ENCODE measurements at places on chromosomes 5 and 9.

GRCh38 chr9:22037954-22038690, 29.0 kb upstream of the CDKN2B start:
- 0 out of 2 replicates have a peak overlapping the region, but pooled peaks have one; percentile 24 for H3K27ac ChIP-seq
- peaks cover 57% of the 10 kb centered on the region for H3K4me1 ChIP-seq
- no peaks in the 10 kb centered on the region for H3K36me3 ChIP-seq
- DNase-seq = no peak
- H3K4me3 ChIP-seq = no peak overlapping the region
- no peaks in the 10 kb centered on the region for H3K27me3 ChIP-seq

DNA sequence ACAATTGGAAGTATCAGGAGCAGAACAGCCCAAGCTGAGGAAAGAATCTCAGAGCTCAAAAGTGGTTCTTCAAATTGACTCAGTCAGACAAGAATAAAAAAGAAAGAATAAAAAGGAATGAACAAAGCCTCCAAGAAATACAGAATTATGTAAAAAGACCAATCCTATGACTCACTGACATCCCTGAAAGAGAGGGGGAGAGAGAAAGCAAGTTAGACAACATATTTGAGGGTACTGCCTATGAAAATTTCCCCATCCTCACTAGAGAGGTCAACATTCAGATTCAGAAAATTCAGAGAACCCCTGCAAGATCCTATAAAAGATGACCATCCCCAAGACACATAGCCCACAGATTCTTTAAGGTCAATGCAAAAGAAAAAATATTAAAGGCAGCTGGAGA, 173.2 kb downstream of the ALDH1A1 start:
- H3K27ac ChIP-seq = no peak overlapping the region
- peak; percentile 66 for DNase-seq
- no peak overlapping the region for H3K4me3 ChIP-seq
- H3K36me3 ChIP-seq = no peaks in the 10 kb centered on the region

DNA sequence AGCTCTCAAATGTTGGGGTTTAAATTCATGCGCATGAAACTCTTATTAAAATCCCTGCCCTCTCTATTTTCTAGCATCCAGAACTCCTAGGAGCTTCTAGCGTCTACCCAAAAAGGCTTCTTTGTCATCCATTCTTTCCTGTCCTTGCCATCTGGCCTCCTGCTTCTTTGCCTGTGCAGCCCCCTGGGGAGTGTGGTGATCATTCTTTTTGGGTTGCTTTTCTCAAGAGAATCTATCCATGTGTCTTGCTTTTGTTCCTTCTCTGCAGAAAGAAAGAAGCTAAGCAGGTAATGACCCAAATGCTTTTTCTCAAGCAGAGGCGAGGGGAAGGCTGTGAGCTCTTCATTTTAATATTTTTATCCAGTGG, 26.6 kb downstream of the SKP2 start:
- no peak overlapping the region for H3K27ac ChIP-seq
- no peaks in the 10 kb centered on the region for H3K27me3 ChIP-seq

- H3K4me3 ChIP-seq = no peak overlapping the region
- DNase-seq = no peak
- no peak overlapping the region for H3K27ac ChIP-seq
- H3K4me1 ChIP-seq = 0 out of 2 replicates have a peak, but pooled peaks cover 8% of the 10 kb centered on the region
- no peaks in the 10 kb centered on the region for H3K27me3 ChIP-seq
Measured at GRCh38 chr5:39520232-39520572, 95.4 kb upstream of the DAB2 start.

DNA sequence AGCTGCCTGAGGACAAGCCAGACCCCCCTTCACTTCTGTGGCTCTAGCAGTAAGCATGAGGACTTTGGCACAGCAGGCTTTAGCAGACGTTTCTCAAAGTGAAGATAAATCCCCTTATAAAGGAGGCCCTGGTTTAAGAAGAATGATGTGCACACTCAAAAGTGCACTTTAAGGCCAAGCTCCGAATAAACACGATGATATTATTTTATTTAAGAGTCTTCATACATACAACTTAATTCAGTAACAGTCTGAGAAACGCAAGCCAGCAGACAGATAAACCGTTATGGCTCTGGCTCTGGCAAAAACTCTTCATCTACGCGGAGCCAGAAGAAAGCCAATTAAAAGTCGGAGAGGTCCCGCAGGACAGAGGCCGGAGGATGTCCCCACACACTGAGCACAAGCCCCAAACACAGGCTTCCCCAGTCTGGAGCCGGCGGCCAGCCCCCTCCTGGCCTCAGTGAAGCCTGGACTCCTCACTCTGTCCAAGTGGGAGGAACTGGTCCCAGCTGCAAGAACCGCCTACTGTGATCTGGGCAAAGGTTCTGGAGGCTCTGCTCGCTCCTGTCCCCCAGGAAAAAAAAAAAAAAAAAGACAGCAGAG, 44.6 kb downstream of the ADAMTS2 start:
- H3K27me3 ChIP-seq = peaks cover 92% of the 10 kb centered on the region
- no peak overlapping the region for H3K4me3 ChIP-seq
- no peaks in the 10 kb centered on the region for H3K4me1 ChIP-seq

DNA sequence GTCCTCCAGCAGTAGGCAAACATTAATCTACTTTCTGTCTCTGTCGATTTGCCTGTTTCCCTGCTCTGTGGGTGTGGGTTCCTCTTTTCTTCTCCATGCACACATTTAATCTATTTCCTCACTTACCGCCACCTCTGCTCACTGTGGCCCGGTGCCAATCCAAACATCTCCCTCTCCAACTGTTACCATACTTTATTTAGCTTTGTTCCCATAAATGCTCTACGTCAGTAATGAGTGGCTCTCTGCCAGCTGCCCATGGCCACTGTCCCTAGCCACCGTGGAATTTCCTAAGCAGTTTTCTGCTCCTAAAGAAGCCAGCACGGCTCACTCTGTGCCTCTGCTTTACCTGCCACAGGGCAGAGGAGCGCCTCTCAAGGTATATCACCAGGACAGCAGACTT, 19.5 kb upstream of the GOLPH3 start:
- DNase-seq = peak; percentile 95
- no peaks in the 10 kb centered on the region for H3K36me3 ChIP-seq
- no peak overlapping the region for H3K27ac ChIP-seq

DNA sequence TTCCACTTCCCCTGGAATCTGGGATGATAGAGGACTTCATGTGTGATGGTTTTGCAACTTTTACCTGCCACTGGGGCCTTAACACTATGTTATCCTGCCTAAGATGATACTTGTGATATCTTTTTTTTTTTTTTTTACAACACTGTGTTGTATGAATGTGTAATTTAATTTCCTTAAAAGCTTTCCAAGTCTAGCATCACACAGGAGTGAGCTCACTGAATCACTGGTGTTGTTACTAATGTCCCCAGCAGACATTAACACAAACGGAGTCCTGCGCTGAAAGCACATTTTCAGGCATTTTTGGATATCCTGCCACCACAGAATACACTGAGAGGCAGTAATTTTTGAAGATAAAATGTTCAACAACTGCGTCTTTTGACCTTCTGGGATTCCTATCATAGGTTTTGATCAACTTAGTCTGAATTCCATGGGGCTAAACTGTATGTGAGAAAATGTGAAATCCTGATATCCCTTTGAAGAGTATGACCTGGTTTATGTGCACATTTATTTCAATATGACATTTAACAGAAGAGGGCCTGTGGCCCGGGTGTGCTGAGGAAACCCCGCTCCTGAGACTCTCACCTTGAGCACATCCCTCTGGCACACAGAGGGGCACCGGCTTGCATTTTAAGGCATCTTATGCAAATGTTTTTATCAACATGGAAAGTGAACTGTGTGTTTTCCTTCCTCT, 118.0 kb downstream of the FSTL4 start:
- H3K4me1 ChIP-seq = peaks cover 5% of the 10 kb centered on the region
- H3K27ac ChIP-seq = no peak overlapping the region
- H3K27me3 ChIP-seq = no peaks in the 10 kb centered on the region
- H3K36me3 ChIP-seq = no peaks in the 10 kb centered on the region
- H3K4me3 ChIP-seq = no peak overlapping the region
- DNase-seq = no peak

DNA sequence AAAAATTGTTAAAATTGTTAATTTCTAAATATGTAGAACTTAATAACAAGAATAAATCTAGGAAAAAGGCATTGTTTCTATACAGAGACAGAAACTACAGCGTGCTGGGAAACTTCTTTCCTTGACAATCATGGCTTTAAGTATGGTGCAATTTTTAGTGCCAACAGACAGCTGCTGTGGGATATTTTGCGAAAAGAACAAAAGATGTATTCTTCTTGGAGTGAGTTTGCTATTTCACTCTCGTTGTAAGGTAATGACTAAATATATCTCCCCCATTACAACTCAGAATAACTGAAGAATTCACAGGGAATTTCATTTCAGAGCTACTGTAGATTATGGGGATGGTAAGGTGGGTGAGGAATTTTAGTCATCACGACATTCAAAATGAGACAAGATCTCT, 2055.0 kb upstream of the ACO1 start:
- H3K4me3 ChIP-seq = no peak overlapping the region
- no peaks in the 10 kb centered on the region for H3K36me3 ChIP-seq
- H3K4me1 ChIP-seq = no peaks in the 10 kb centered on the region
- H3K27ac ChIP-seq = no peak overlapping the region
- no peaks in the 10 kb centered on the region for H3K27me3 ChIP-seq

DNA sequence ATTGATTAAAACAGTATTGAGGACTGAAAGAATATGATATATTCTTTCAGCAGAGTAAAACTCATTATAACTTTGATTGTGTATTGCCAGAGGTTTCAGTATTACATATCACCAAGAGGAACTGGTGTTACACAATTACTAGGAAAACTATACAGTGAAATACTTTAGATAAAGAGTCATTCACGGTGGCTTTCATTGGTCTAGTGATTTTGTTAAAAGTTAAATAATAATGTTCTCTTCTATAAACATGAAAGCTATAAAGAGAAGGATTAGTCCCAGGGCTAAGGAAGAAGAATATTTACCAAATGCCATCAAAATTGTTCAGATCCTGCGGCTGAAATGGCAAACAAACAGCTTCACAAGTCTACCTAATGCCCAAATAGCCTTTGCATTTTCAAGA, 306.2 kb downstream of the SEMA5A start:
- no peaks in the 10 kb centered on the region for H3K36me3 ChIP-seq
- H3K4me3 ChIP-seq = no peak overlapping the region
- peak overlapping the region; percentile 70 for H3K27ac ChIP-seq
- peak; percentile 75 for DNase-seq
- H3K27me3 ChIP-seq = no peaks in the 10 kb centered on the region
- H3K4me1 ChIP-seq = peaks cover 27% of the 10 kb centered on the region

- no peak for DNase-seq
- H3K36me3 ChIP-seq = no peaks in the 10 kb centered on the region
- H3K4me1 ChIP-seq = peaks cover 11% of the 10 kb centered on the region
- no peak overlapping the region for H3K27ac ChIP-seq
Measured at GRCh38 chr5:142808878-142809598, 38.9 kb downstream of the ARHGAP26 start.

DNA sequence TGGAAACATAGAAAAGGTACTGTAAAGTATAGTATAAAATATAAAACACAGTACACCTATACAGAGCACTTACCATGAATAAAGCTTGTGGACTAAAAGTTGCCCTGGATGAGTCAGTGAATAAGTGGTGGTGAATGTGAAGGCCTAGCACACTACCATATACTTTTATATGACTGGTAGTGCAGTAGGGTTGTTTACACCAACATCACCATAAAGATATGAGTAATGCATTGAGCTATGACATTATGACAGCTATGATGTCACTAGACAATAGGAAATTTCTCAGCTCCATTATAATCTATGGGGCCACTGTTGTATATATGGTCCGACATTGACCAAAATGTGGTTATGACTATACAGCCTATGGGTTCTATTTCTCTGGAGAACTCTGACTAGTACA, 291.8 kb upstream of the ACTBL2 start:
- peaks cover 8% of the 10 kb centered on the region for H3K4me1 ChIP-seq
- no peak overlapping the region for H3K4me3 ChIP-seq
- no peak for DNase-seq
- H3K36me3 ChIP-seq = no peaks in the 10 kb centered on the region
- no peaks in the 10 kb centered on the region for H3K27me3 ChIP-seq

GRCh38 chr9:89675058-89675742, 70.4 kb downstream of the GADD45G start:
- H3K4me1 ChIP-seq = no peaks in the 10 kb centered on the region
- no peak for DNase-seq
- no peak overlapping the region for H3K4me3 ChIP-seq

- no peaks in the 10 kb centered on the region for H3K36me3 ChIP-seq
- no peak overlapping the region for H3K4me3 ChIP-seq
- H3K4me1 ChIP-seq = no peaks in the 10 kb centered on the region
- no peak for DNase-seq
- no peaks in the 10 kb centered on the region for H3K27me3 ChIP-seq
Measured at GRCh38 chr5:57705769-57706168, 223.2 kb upstream of the ACTBL2 start.
